ENCODE measurements at places on chromosomes 12 and 14.

DNA sequence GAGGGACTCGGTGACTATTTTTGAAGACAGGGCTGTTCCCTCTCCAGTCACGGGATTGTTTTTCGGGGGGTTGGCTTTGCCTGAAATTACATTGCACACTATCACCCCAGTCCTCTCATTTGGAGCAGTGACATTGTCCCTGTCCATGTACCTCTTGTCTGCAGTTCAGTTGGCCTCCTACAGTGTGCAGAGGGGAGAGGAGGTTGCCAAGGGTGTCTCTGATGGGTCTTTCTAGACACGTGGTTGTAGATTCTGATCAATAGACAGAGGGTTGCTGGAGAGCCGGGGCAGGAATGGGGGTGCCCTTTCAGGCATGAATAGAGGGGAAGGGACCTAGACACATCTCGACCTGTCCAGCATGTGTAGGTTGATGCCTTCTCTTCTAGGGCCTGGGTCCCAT lies 1.2 kb downstream of the TMEM120B start:
- no peak for DNase-seq

DNA sequence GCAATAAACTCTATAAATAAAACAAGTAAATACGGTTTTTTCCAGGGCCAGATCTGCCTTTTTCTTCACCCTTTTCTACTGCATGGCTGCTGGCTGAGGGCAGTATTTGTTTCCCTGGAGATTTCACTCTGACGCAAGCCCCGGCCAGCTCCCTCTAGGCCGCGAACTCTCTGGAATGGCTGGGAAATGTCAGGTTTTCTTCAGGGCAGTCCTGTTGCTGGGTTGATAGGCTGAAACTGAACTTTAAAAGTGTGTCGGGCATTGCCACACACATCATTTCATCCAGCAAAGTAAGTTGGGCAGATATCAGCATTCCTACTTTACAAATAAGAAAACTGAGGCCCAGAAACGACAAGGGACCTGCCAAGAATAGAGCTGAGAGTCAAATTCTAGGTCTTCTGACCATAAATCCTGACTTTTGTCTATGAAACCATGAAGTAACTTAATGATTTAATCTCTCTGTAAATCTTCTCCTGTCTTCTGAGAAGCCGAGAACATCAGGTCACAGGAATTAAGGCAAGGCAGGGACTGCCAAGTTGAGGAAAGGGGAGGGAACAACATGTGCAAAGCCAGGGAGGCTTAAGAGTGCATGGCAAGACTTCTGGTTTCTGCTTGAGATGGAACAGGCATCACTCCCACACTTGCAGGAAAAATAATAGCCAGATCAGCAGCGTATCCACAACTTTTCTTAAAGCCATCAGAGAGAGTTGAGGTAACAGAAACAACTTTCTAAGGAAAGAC lies 205.0 kb upstream of the CCDC196 start:
- no peak for DNase-seq

DNA sequence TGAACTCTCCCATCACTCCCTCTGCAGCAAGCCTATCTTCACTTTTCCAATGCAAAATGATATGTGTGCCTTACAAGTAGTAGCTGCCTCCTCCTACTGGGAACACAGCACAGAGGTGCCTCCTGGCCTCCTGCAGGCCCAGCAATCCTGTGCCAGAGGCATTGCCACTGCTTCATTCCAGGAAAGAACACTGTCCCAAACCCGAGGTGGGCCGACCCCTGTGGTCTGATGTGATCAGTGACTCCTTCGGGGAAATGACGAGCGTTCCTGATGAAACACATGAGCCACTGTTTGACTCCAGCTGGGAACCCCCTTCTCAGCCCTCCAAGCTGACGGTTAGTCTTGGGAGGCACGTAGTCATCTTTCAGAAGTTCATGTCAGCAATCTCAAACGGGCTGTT lies 19.5 kb downstream of the PSMC1 start:
- DNase-seq = no peak

DNA sequence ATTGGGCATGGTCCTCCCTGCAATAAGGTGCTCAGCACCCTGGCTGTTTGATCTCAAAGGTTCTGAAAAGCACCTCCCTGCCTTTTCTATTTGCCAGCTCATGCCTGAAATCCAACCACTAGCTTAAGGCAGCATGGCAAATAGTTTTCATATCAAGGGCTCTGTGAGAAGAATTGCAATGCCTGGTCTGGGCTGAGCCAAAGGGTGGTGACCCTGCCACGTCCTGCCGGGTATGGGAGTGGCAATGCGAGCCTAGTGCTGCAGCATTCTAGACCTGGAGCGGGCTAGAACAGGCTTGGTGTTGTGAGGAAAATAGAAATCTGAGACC lies 2.3 kb upstream of the SCNN1A start:
- DNase-seq = no peak
